ENCODE measurements at places on chromosomes 7 and 10. TPM values are rescaled to one million over a fixed set of nuclear protein-coding genes. Genes with fewer than 3 reads are reported as not detected.

The CPA1 gene
- not detected for total RNA-seq

The CPED1 gene
- total RNA-seq, result 117 TPM

The SEMA3A gene
- total RNA-seq, result 113 TPM

The EPDR1 gene
- 12.8 TPM for total RNA-seq

The AGMO gene
- not detected for total RNA-seq

The PTPN20 gene
- total RNA-seq, result 1.2 TPM

The IGF2BP3 gene
- 3.5 TPM for total RNA-seq

Measured in uterine smooth muscle cell (primary cell).